ENCODE measurements at places on chromosomes 16 and 17. TPM values are rescaled to one million over a fixed set of nuclear protein-coding genes. Genes with fewer than 3 reads are reported as not detected.

The FNDC8 gene
- total RNA-seq = not detected

The SECTM1 gene
- total RNA-seq = 2.2 TPM

The CIITA gene
- 0.05 TPM for total RNA-seq

The TGFB1I1 gene
- total RNA-seq = 65.2 TPM

The C16orf96 gene
- 0.03 TPM for total RNA-seq

The UNC45B gene
- total RNA-seq = not detected

The TBC1D3D gene
- not detected for total RNA-seq

The RNU2-1 gene
- total RNA-seq = not detected

The CHRNE gene
- total RNA-seq = not detected

The IL17C gene
- total RNA-seq = not detected

The TPPP3 gene
- 14.2 TPM for total RNA-seq

The WSCD1 gene
- total RNA-seq = 3.9 TPM

The PLA2G10 gene
- not detected for total RNA-seq

The GCGR gene
- 0.55 TPM for total RNA-seq

The LRRC46 gene
- total RNA-seq = 3.0 TPM

The MPP2 gene
- 1.3 TPM for total RNA-seq

The NUDT7 gene
- 5.1 TPM for total RNA-seq

The OTOP3 gene
- not detected for total RNA-seq

The TMEM98 gene
- total RNA-seq = 48.2 TPM

The CDYL2 gene
- 0.33 TPM for total RNA-seq

The ACSM5 gene
- not detected for total RNA-seq

The CBX2 gene
- 15.5 TPM for total RNA-seq

The SLFN11 gene
- total RNA-seq = 5.9 TPM

The GNG13 gene
- total RNA-seq = not detected

The C17orf78 gene
- total RNA-seq = not detected

The ZFHX3 gene
- 9.2 TPM for total RNA-seq

The SHMT1 gene
- total RNA-seq = 45.4 TPM

The RNF40 gene
- 71.8 TPM for total RNA-seq

The OR4D1 gene
- total RNA-seq = not detected

The ABCC11 gene
- 0.16 TPM for total RNA-seq

The RHBDL1 gene
- 1.4 TPM for total RNA-seq

The HOXB4 gene
- 0.07 TPM for total RNA-seq

The KCNJ16 gene
- total RNA-seq = 0.21 TPM

The EVPLL gene
- total RNA-seq = not detected

The SBK1 gene
- total RNA-seq = 0.22 TPM

Measured in A549 treated with GW870086 at 1 μM for 4 hours (cell line).